ENCODE measurements at places on chromosomes 2 and 18.
A peak's percentile ranks its signal among the peaks of the same experiment; 100 is the strongest.

- no peak for DNase-seq
Measured at GRCh38 chr2:63662028-63662804, 73.5 kb downstream of the MDH1 start.

DNA sequence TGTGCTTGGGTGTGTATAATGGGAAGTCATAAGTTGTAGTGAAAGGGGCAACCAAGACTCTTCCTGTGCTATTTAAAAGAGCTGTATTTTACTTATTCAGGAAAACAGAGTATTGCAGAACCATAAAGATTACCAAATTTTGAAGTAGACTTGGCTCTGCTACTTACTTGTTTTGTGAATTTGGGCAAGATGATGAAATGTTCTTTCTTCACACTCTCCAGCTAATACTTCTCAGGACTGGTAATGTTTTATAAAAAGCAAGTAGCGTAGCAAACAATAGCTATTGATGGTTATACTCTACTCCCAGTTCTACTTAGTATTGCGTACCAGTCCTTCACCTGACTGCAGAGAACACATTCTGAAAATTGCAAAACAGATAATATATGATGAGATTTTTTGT, 374.1 kb downstream of the ARHGAP15 start:
- DNase-seq = no peak

DNA sequence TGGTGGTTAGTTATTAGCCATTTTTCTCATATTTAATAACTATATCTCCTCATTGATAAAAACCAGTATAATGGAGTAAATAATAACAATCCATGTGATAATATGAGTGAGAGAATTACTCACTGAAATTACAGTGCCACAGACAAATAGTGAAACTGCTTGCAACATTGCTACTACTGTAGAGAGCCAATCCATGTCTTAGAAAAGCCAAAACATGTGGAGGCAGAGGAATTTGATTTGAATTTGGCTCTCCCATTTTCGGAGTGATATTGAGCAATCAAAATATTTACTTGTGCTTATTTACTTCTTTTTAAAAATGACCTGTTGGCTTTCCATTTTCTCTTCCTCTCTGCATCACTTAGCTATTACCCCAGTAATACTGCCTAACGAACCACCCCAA, 288.3 kb upstream of the TCF4 start:
- DNase-seq = no peak

GRCh38 chr2:146978577-146979555, 866.0 kb upstream of the ACVR2A start:
- DNase-seq = no peak

- no peak for DNase-seq
Measured at GRCh38 chr2:214378455-214379103, 32.3 kb upstream of the VWC2L start.

DNA sequence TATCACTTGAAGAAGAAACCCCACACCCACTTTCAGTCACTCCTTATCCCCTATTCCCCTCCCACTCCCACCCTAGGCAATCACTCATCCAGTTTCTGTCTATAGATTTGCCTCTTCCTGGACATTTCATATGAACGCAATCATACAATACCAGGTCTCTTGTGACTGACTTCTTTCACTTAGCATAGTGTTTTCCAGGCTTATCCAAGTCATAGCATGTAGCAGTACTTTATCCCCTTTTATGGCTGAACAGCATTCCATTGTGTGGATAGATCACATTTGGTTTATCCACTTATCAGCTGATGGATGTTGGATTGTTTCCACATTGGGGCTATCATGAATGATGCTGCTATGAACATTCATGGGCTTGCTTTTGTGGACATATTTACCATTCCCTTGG, 6.6 kb downstream of the CFAP221 start:
- DNase-seq = no peak

DNA sequence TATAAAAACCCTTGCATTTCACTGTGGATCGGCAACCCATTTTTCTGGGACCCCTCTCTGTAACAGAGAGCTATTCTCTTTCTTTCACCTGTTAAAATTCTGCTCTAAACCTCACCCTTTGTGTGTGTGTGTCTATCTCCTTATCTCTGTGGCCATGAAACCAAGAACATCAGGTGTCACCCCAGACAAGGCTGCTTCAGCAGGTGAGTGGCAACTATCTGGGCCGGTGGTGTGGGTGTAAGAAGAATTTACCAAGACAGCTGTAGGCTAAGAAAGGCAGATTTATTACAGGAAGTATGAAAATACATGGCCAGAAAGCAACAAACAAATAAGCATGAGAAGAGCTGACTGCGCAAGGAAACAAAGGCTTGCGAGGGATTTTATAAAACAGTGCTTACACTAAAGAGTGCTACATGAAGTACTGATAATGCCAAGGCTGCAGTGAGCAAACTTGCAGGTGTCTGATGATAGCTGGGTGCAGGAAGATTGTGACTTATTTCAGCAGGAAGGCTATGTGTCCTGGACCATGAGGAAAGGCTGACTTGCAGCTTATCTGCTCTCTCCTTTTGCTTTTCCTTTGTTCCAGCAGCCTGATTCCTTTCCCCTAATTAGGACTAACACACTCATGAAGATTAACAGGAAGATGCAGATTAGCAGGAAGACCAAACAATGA, 421.1 kb downstream of the PTH2R start:
- no peak for DNase-seq

GRCh38 chr2:126950504-126950903, 51.8 kb downstream of the TEX51 start:
- DNase-seq = no peak

DNA sequence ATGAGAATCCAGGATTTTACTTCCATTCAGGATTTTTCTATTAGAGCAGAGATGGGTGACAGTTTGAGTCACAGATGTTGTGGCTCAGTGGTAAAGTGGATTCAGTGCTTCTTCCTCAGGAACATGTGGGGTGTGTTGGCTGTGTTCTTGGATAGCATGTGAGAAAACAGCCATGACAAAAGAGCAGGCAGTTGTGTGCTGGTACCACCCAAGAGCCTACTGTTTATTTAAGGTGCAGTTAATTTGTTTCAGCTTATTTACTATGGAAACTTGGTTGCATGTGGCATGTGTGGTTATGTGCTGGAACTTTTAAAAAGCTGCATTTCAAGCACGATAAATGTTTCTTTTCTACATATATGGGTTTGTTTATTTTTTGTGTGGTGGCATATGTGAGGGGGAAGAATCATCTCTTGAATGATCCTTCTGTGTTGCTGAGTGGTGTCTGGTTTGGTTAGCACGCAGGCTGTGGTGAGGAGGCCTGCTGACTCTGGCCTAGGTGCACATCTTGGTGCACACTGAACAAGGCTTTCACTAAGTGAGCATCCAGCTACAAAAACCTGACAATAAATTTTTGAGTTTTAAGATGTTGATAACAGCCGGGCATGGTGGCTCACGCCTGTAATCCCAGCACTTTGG, 67.3 kb downstream of the SPTBN1 start:
- no peak for DNase-seq

DNA sequence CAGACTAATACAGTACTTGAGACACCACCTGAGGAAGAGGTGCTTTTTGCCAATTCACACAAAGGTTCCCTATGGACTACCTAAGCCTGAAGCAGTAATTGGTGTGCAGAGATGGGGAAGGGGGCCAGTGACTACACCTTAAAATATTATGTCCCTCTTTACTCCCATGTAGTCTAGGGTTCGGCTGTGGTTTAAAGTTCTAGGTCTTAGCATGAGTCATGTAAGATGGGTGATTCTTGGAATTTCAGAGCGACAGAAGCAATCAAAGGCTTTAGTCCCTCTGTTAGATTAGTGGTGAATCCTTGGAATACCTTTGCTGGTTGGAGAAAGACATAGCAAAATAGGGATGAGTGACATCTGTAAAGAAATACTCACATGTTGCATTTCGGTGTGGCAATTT, 14.3 kb upstream of the CCDC85A start:
- no peak for DNase-seq

GRCh38 chr2:142843731-142844130, 33.7 kb upstream of the KYNU start:
- no peak for DNase-seq

DNA sequence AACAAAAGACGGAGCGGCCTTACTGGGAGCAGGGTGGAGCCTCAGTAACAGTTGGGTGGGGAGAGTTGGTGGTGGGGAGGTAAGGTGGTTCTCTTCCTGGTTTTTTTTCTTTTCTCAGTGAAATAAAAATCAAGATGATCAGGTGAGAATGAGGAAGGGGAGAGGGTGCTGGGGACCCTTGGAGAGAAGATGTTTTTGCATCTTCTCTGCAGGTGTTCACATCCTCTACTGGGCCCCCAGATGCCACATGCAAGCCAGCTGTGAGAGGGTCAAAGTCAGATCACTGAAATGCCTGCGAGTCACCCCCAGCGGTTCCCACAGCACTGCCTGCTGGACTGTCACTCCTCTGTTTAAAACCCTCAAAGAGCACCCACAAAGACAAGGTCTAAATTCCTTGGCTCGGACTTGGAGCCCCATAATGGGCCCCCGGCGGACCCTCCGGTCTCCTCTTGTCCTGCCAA, 69.8 kb upstream of the FHL2 start:
- no peak for DNase-seq

DNA sequence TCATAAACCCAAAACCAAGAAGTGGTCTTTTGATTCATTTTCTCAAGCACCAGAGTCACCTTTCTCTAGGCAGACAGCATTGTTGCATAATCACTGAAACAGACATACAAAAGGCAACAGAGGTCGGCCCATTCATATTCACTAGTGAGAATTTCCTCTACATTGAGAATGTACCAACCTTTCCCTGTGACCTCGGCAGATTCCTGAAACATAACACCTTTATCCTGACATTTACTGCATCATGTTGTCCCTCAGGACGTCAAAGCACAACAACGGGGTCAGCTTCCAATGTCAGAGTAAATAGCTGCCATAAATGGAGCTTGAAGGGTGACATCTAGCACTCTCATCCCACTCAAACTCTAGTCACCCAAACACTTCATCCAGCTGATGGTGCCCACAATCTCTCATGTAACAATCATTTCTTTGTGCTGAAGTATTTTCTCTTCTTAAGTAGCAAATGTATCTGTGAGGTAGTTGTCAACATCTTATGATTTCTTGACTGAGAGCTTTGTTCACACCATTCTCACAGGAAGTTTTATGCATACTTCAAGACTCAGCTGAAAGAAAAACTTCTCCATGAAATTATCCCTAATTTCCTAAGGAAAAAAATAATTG, 802.6 kb upstream of the CHAC2 start:
- DNase-seq = no peak

DNA sequence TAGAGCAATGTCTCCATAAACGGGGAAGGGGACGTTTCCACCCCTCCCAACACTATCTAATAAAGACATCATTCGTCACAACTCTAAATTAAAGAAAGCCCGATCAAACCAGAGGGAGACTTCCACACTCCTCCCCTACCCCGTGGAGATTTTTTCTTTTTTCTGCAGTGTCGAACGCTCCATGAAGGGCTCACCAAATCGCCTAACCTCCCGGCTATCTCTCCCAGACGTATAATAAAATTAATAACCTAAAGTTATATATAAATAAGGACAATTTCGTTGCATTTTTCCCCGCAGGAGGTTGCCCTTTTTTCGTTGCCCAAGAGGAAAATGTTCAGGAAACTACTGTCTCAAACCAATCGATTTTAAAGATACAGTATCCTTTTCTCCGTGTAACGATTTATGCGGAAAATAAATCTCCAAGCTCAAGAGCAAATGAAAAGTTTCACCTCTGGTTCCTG, 2.4 kb downstream of the EVX2 start:
- peak; percentile 37 for DNase-seq

DNA sequence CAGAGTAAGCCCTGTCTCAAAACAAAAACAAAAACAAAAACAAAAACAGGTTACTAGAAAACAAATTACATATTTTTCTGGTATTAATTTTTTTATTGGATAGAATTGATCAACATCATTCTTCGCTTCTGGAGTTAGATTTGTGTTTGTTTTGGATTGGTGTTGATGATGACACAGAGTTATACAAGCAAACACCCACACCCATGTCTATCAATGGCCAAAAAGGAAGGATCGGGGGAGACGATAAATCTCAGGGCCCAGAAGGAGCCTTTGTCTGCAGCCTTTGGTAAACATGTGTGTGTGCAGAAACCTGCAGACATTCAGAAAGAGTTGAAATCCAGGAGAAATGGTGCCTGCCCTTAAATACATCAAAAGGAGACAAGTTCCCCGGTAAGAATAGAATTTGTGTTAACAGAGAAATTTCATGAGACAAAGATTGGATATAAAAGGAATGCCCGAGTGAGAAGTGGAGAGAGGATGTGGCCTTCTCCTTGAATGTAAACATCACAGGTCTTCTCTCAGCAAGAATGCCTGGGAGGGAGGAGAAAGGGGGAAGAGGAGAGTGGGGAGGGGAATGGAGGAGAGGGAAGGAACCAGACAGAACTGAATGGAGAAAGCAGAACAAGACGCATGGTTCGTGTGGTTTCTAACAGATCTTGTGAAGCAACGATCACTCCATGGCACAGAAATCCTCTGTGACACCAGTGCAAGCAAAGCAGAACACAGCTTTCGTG, 40.4 kb upstream of the TMEM178A start:
- no peak for DNase-seq

GRCh38 chr2:224764565-224765236, 48.5 kb upstream of the CCDC195 start:
- no peak for DNase-seq

- DNase-seq = no peak
Measured at GRCh38 chr18:69102959-69103358, 297.7 kb upstream of the DOK6 start.

- no peak for DNase-seq
Measured at GRCh38 chr18:65227970-65228369, 522.8 kb upstream of the CDH7 start.

DNA sequence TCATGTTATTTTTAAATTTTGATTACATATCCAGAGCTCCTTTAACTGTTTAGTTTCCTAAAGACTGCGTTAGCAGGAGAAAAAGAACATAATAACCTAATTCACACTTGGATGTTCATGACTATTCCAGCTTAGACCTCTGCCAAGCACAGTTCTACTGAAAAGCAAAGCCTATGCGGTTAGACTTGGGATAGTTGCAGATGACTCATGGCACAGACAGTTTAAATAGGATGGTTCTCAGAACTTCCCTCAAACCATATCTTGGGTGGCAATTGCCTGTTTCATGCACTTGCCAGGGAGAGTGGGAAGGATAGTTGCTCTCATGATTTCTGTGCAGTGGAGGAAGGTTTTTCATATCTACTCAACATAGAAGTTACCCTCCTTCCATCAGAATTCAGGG, 149.7 kb upstream of the KLHL29 start:
- DNase-seq = no peak

GRCh38 chr2:40321822-40322221, 130.1 kb downstream of the SLC8A1 start:
- DNase-seq = no peak

- no peak for DNase-seq
Measured at GRCh38 chr2:223774193-223774592, 63.2 kb downstream of the AP1S3 start.

GRCh38 chr2:176172895-176173566, 15.4 kb upstream of the HOXD1 start:
- no peak for DNase-seq

DNA sequence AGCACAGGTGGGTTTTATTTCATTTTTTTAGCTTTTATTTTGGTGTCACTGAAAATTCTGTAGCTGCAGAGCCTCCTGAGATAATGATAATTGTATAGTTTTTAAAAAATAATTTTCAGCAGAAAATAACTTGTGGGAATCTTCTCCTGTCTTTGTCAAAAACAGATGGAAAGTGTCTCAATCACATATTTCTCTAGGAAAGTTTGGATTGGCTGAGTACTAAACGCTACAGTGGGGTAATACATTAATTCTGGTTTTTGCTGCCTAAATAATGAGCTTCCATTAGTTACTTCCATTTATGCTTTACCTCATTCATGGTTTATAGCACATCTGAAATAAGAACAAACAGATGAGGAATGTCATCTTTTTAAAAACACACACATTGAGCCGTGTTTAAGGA, 2.2 kb downstream of the TWIST2 start:
- no peak for DNase-seq
